Epithelial cell of proximal tubule (primary cell): ENCODE measurements at places on chromosomes 7 and 10. TPM values are rescaled to one million over a fixed set of nuclear protein-coding genes. Genes with fewer than 3 reads are reported as not detected.

DNA sequence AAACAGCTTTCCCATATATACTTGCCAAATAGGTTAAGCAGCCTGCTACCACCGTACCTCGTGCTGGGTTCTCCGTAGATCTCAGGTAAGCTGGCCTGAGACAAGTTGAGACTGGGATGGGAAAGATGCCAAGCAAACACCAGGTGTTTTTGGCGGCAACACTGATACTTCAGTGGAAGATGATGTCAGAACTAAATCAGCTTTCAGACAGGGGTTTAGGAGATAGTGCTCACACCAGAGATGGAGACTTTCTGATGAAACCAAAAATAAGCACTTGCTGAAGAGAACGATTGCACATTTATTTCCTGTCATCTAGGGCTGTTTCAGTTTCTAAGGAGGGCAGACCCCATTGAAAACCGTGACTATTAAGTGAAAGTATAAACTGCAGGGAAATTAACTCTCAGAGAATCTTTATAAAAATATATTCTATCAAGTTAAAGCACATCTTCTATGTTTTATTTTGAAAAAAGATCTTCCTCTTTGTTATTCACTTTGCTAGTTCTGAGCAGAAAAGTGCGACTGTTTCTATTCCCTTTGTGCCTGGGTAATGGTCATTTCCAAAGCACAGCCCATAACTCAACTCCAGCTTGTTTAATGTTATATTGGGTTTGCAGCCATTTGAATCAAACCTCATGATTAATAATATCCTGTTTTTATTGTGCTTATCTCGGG lies 149.9 kb downstream of the CPED1 start:
- no peak for DNase-seq

DNA sequence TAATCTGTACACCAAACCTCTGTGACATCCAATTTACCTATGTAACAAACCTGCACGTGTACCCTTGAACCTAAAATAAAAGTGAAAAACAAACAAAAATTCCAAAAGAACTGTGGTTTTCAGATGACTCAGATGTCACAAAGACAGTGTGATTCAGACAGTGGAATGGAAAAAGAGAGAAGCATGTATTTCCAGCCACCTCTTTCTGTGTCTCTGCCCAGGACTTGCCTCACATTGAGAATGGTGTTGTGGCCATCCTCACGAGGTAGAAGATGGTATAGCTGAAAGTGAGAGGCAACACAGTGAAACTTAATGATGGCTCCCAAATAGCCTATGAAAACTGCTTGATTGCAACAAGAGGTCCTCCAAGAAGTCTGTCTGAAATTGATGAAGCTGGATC lies 78.0 kb downstream of the ARL5B start:
- DNase-seq: no peak

Gene OR2A5
- total RNA-seq: not detected in 2 replicates

Gene ZSCAN25
- total RNA-seq: 7.4 and 11.0 TPM in 2 replicates
